Mammary epithelial cell (primary cell): ENCODE measurements at places on chromosomes 7 and 10. TPM values are rescaled to one million over a fixed set of nuclear protein-coding genes. Genes with fewer than 3 reads are reported as not detected.

Gene SPDYE5
- total RNA-seq = not detected

Gene EGFR
- total RNA-seq = 534 and 813 TPM in 2 replicates

Gene CDNF
- 1.5 and 2.3 TPM in 2 replicates for total RNA-seq

Gene TDRD1
- total RNA-seq = not detected in 2 replicates

Gene MRM2
- total RNA-seq = 14.0 TPM

Gene PSMC2
- 96.8 and 110 TPM in 2 replicates for total RNA-seq

Gene ADRB1
- not detected for total RNA-seq

Gene AMPH
- under 0.01 TPM for total RNA-seq

Gene AEBP1
- 16.7 TPM for total RNA-seq

Gene ECD
- total RNA-seq = 37.0 TPM

Gene NCF1
- 0.82 and 0.91 TPM in 2 replicates for total RNA-seq

Gene KIAA1549
- total RNA-seq = 3.8 TPM

Gene RTKN2
- 1.6 and 4.5 TPM in 2 replicates for total RNA-seq

Gene PCDH15
- not detected in 2 replicates for total RNA-seq

Gene SP8
- total RNA-seq = 0.19 and 0.21 TPM in 2 replicates

Gene COA1
- 34.8 TPM for total RNA-seq

Gene LRRC61
- total RNA-seq = 0.73 and 2.0 TPM in 2 replicates

Gene MYPN
- total RNA-seq = 3.0 TPM

Gene WNT8B
- not detected for total RNA-seq

Gene GIMAP6
- not detected in 2 replicates for total RNA-seq

Gene FOXI2
- total RNA-seq = not detected in 2 replicates

Gene NAPEPLD
- total RNA-seq = 4.6 and 5.7 TPM in 2 replicates

Gene DNAJC30
- total RNA-seq = 10.1 and 11.1 TPM in 2 replicates

Gene TET1
- total RNA-seq = 0.24 and 0.75 TPM in 2 replicates

Gene ACBD7
- total RNA-seq = 0.40 and 0.85 TPM in 2 replicates
